AML-193 (cell line): ENCODE measurements at places on chromosomes 2 and 18.

GRCh38 chr2:24721470-24721869 is 71.7 kb downstream of the PTRHD1 start:
- no peak for DNase-seq

DNA sequence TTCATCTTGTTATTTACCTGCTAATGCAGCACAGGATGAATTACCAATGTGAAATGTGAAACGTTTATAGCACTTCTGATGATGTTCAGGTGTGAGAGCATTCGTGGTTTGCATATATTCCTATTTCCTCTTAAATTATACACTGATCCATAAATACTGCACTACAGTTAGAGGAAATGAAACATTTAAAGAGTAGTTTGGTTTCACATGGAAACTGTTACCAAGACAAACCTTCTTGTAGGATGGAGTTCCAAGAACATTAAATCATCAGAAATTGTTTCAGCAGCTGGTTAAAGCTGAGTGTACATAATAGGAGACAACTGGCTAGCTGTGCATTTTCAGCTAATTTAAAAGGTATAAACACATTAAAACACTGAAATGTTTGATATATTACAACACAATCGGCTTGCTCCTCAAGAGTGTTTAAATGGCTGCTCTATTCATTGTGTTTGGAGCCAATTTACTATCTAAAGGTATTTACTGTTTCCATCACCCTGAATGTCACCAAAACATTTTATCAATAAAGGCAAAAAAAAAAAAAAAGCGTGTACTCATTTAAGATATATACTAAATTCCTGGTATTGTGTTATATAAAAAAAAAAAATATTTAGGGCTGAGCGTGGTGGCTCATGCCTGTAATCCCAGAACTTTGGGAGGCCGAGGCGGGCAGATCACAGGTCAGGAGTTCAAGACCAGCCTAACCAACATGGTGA is 100.6 kb downstream of the DYM start:
- no peak for DNase-seq

DNA sequence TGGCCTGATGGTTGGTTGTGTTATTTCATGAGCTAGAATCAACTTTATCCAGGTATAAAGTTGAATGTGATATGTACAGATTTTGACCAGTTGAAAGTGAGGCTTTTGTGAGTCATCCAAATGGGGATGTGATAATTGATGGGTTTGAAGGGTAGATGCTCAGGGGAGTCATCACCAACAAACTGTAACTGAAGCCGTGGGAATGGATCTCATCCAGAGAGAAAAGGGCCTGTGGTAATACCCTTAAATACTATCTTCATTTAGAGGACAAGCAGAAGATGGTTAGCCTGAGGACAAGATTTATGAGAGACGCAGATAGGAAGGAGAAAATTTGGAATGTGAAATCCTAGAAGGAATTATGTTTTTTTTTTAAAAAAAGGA is 90.5 kb upstream of the MYO3B start:
- no peak for DNase-seq

- no peak for DNase-seq
These were observed 28.9 kb upstream of the HDAC4 start for GRCh38 chr2:239429473-239430350.

DNA sequence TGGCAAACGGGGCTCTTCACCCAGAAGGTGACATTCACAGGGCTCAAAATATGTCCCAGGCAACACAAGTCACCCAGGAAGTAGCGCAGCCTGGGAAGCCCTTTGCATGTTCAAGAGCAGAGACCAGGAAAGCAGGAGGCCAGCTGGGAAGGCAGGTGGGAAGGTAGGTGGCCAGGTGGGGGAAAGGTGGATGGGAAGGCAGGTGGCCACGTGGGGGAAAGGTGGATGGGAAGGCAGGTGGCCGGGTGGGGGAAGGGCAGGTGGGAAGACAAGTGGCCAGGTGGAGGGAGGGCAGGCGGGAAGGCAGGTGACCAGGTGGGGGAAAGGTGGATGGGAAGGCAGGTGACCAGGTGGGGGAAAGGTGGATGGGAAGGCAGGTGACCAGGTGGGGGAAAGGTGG is 102.7 kb downstream of the ZNF516 start:
- DNase-seq = no peak
